ENCODE measurements at places on chromosomes 6 and 20.

DNA sequence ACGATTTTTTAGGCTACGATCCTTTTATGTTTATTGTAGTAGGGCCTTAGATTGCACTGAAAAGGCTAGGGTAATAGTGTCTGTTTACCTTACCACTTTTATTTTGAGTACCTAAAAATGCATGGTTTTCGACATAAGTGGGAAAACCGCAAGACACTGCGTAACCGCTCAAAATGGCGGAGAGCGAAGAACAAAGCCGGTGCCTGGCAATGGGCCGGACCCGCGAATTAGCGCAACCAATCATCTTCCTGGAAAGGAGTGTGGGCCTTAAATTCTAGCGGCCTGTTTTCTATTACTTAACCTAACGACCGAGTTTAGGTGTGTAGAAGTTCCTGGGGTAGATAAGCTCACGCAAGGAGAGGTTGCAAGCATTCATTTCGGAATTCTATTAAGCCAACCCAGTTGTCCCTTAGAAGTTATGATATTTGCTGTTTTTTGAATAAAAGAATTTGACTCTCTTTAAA is 118.0 kb downstream of the HFE start:
- no peak for DNase-seq

GRCh38 chr6:3280091-3280490 is 21.3 kb downstream of the PSMG4 start:
- no peak for DNase-seq

GRCh38 chr6:47360388-47360787 is 50.7 kb upstream of the TNFRSF21 start:
- no peak for DNase-seq

DNA sequence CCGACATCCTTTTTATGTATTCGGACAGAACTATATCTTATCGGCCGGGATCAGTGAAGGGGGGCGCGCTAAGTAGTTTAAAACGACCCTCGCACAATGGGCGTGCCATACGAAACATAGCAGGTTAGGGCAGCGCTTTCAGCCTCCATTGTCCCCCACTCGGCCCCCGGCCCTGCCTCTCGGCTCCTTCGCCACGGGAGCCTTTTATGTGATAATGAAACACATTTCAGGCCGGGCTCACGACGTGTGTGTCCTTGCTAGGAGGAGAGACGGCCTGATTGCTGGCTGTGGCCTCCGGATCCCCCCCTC is 5.3 kb downstream of the FOXA2 start:
- DNase-seq, result no peak

- DNase-seq, result no peak
Observed at GRCh38 chr20:5181958-5182357, 55.1 kb downstream of the CDS2 start.

- DNase-seq, result no peak
Observed at GRCh38 chr6:166253281-166253681, 54.9 kb downstream of the PRR18 start.

- no peak for DNase-seq
Observed at GRCh38 chr20:8971669-8972316, 97.1 kb upstream of the PLCB4 start.

- DNase-seq, result no peak
Observed at GRCh38 chr6:89555806-89556205, 82.7 kb downstream of the LYRM2 start.

- DNase-seq, result no peak
Observed at GRCh38 chr6:53048431-53049195, 16.6 kb upstream of the FBXO9 start.

- no peak for DNase-seq
Observed at GRCh38 chr6:18473755-18474154, 86.6 kb downstream of the RNF144B start.

GRCh38 chr6:151917531-151918329 is 110.2 kb downstream of the ESR1 start:
- no peak for DNase-seq

GRCh38 chr6:50666089-50666488 is 47.2 kb upstream of the TFAP2D start:
- no peak for DNase-seq

DNA sequence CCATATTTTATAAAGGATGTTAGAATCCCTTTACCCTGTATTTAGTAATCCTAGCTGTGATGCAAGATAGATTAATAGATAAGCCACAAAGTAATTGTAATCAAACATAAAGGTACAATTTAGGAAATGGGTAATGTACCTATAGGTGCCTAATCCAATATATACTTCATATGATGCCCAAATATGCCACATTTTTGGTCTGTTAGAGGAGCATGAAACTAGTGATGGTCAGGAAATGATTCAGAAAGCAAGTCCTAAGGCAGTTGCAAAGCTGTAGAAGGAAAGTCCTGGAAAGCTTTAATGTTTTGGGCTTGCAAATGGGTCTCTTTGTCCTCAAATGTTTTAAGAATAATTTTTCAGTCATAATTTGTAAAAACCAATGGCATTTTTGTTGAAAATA is 76.6 kb upstream of the PTPRK start:
- DNase-seq, result no peak

- no peak for DNase-seq
Observed at GRCh38 chr6:107660839-107661238, 163.3 kb downstream of the SCML4 start.

DNA sequence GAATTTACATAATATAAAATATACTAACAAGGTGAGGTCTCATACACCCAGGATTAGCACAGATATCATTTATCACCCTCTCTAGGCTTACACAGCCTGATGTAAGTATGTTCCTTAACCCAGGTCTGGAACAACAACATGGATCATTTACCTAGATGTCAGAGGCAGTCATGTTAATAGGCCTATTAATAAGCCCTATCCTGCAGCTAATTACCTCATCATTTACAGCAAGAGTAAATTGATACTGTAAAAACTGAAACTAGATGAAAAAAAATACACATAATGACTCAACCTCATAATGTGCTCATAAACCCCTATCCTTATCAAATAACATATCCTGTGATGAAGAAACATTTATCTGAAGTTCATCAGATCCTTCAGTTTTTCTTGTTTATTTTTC is 334.3 kb upstream of the MANEA start:
- DNase-seq, result no peak
